ENCODE measurements at places on chromosomes 4 and X. TPM values are rescaled to one million over a fixed set of nuclear protein-coding genes. Genes with fewer than 3 reads are reported as not detected.

DNA sequence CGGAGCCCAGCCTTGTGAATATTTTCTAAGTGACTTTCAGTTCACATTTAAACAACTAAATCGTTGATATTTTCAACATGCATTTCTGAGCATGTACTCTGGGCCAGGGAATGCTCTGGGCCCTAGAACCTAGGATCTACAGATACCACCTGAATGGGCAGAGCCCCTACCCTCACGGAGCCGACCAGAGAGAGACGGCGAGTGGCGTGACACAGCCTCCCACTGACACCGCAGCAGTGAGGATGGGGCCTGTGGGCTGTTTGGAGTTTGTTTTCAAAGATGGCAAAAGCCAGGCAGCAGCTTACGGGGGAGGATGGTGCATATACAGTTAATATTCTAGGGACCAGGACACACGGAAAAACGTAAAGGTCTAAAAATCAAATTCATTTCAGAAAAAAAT lies 17.7 kb downstream of the NELFA start:
- DNase-seq, result no peak

- DNase-seq, result no peak
These were observed 166.0 kb downstream of the FRMPD4 start for GRCh38 chrX:12304261-12304660.

- DNase-seq, result no peak
These were observed 79.2 kb upstream of the ATOH1 start for GRCh38 chr4:93749292-93749761.

- no peak for DNase-seq
These were observed 100.7 kb downstream of the PTTG2 start for GRCh38 chr4:38060829-38061431.

GRCh38 chrX:9765737-9766097 lies at the start of gene GPR143:
Gene GPR143, minus strand, starts transcription at chrX:9765847. Its CDS starts 30 bp downstream, at chrX:9765817.
- no peak for DNase-seq

GRCh38 chr4:56745042-56745441 lies 63.9 kb upstream of the HOPX start:
- no peak for DNase-seq

- peak; percentile 77 for DNase-seq
These were observed 31.5 kb upstream of the RAPGEF2 start for GRCh38 chr4:159071178-159071968.

- DNase-seq, result no peak
These were observed 260.6 kb downstream of the NKX6-1 start for GRCh38 chr4:84238247-84239090.

GRCh38 chr4:89357340-89357739 lies 49.7 kb upstream of the GPRIN3 start:
- no peak for DNase-seq

GRCh38 chrX:116281106-116281505 lies 110.6 kb downstream of the AGTR2 start:
- DNase-seq, result no peak

GRCh38 chr4:37721995-37722638 lies 35.9 kb upstream of the RELL1 start:
- DNase-seq, result no peak

- DNase-seq, result no peak
These were observed 1509.6 kb downstream of the ADGRL3 start for GRCh38 chr4:62709618-62710252.

GRCh38 chr4:145545538-145546174 lies 64.0 kb downstream of the SMAD1 start:
- DNase-seq, result peak; percentile 95

GRCh38 chr4:137432446-137433311 lies 99.6 kb downstream of the PCDH18 start:
- DNase-seq, result no peak

GRCh38 chrX:31704938-31705337 lies 633.1 kb upstream of the FTHL17 start:
- DNase-seq, result no peak

DNA sequence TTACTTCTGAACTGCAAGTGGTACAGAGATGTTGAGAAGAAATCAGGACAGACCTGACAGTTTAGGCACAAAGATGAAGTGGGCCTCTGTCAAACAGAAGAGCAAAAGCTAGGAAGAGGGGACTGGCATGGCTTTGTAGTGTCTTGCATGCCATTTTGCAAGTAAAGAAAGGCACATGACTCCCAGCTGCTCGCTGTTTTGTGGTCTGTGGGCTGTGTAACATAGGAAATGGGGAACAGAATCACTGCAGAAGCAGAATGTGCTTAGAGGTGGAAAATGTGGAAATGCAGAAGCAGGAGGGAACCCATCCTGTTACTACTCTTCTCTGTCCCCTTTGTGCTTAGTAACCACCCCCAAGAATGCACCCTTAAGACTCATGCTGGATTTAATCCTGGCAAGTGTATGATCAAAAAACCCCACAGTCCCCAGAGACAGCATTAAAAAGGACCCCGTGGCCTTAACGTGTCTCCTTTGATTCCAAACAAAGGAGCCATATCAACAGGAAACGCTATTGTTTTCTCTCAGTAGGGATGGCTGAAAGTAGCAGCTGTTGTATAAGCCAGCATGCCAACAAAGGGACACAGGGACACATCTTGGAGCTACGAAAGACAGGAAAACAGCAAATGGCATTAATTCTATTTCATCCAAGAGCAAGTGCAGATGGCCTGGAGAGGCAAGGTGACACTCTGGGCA lies 177.6 kb upstream of the GLRA2 start:
- no peak for DNase-seq

DNA sequence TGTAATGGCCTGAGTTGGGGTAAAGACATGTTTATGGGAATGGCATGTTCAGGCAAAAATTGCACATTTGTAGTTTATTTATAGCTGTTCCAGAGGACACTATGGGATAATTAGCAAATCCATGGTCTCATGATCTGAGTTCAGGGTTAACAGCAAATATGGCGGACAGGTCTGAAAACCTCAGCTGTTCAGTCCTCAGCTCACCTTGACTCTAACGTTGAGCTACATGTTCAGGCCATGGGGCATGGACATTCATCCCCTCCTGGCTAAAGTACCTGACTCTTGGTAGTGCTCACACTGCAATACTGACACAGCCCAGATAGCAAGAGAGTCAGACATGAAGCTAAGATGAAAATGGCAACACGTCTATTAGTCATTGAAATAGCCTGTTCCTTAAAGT lies 161.6 kb upstream of the GPC4 start:
- no peak for DNase-seq

- DNase-seq, result no peak
These were observed 14.2 kb upstream of the PJA1 start for GRCh38 chrX:69179380-69179911.

HDAC6 gene
- 30.8 TPM for total RNA-seq

LONRF3 gene
- total RNA-seq, result 2.8 TPM

SSX4 gene
- total RNA-seq, result not detected

MSANTD1 gene
- 0.14 TPM for total RNA-seq

FAAH2 gene
- total RNA-seq, result 1.2 TPM

All from epithelial cell of proximal tubule (primary cell).